ENCODE measurements at places on chromosomes 1 and 21.
A peak's percentile ranks its signal among the peaks of the same experiment; 100 is the strongest.

GRCh38 chr1:210144736-210145135 is 87.9 kb upstream of the SERTAD4 start:
- DNase-seq, result no peak

GRCh38 chr1:80909172-80909784 is 891.5 kb upstream of the ADGRL2 start:
- no peak for DNase-seq

DNA sequence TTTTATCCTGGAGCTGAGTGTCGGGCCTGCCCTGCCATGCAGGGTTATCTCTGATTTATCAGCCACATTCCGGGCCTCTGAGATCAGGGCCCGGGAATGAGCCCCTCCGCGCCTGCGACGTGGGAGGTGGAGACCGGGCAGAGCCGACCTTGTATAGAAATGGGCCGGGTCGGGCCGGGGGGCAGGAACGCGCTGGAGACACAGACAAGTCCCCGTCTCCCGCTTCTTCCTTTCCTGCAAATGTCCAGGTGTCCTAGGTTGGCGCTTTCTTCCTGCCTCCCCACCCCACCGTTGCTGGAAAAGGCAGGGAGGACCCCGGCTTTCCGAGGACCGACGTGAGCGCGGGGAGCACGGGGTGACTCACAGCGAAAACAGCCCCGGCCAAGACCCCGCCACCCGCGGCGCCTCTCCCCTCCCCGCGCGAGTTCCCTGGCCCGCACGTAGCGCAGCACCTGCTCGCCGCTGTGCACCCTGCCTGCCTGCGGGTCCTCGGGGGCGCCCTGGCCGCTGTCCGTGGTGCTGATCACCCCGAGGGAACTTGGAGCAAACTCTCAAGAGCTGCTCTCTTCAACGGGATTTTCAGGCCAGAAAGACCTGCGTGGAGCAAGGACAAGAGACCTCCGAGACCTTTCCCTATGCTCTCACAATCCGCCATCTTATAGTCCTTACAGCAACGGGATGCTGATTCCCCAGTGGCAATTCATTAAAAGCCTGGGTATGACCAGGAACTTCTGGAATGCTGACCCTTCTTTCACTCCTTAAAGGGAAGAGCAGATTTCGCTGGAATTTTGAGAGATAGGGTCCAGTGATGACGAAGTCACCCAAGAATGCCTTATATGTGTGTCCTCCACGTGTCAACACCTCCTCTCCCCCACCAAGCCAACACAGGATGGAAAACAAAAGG is 475 bp upstream of the NPPB start:
- DNase-seq, result peak; percentile 46

DNA sequence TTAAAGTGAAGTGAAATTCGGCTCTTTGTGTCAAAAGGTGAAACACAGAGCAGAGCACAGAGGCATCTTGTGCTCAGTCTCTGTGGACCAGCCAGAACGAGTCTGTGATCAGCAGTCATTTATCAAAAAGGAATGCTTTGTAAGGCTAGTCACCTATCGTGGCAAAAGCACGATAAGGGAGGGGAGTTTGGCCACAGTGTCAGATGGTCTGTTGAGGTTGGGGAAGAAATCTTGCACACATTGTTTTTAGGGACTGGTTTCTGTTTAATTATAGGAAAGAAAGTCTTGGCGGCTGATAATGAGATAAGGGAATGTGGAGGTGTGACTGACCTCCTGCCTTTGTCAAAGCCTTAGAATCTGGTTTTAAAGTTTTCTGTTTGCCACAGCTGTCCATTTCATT is 58.2 kb upstream of the KIAA1614 start:
- no peak for DNase-seq

DNA sequence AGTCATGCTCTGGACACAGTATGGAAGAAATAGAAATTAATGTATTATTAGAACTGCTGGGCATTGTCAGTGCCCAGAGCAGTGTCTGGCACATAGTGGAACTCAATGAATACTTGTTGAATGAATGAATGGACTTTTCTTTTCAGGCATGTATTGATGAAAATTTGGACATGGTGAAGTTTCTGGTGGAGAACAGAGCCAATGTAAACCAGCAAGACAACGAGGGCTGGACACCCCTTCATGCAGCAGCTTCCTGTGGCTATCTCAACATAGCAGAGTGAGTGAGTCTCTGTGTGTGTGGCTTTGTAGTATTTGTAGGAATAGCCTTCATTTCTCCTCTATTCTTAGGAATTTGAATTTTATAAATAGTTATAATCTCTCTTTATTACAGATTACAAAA is 68.1 kb downstream of the PPP1R12B start:
- no peak for DNase-seq

- DNase-seq, result no peak
Observed at GRCh38 chr1:17865912-17866739, 111.0 kb downstream of the ACTL8 start.

DNA sequence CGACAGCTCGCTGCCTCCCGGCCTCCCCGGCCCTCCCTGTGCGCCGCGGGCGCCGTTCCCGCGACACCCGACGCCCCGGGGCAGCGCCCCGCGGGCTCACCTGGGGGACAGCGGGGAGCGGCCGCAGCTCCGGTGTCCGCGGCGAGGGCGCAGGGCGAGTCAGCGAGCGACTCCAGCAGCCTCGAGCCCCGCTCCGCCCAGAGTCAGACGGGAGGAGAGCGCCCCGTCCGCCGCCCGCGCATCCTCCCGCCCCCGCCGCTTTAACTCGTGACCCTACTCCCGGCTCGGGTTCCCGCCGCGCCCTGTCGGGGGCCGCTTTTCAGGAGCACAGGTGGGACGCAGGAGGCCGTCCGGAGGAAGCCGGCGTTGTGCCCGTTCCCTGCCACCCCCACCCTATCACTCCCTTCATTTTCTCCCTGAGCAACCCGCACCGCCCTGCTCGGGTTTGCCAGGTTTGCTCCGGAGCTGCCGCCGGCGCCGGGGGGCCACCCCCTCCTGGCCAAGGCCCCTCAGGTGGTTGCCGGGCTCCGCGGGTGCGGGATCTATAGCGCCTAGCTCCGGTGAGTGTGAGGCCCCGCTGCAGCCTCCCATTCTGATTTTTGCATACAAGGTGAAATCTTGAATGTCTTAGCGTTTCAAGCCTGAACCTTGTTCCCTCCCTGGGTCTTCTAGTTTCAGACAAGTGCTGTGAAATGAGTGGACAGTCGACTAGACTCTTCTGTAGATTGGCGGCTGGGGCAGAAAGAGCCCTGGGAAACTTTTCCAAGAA is at the start of gene MCOLN3:
Gene MCOLN3 (minus strand): TSS at position 205 of the 769 bp plus-strand sequence. CDS start 3,140 bp downstream, outside the sequence.
- DNase-seq, result peak; percentile 15

DNA sequence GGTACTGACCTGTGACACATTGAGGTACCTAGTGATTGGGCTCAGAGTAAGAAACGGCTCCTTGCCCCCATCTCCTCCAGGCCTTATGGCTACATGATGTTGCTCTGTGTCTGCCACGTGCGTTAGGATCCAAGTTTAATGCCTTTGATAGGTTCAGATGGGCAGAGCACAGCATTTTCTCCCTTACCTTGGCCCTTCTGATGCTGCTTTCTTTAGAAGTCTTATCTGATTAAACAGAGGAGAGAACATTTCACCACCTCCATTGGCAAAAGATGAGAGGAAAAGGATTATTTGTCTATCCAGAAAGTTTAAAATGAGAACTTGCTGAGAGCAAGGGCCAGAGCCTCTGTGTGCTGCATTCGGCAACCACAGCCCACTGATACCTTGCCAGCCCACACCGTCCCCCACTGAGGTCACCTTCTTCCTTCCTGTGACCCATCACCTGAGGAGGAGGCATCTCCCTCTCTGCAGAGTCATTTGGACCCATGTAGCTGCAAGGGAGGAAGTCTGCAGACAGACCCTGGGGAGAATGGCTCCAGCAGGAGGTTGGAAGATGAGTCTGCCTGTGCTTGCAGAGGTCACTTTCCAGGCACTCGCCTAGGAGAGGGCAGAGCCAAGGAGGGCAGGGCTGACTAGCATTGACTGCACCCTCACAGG is 16.7 kb downstream of the SHISA4 start:
- no peak for DNase-seq

- no peak for DNase-seq
Observed at GRCh38 chr1:114196992-114197907, 43.6 kb upstream of the SYT6 start.

GRCh38 chr1:43108080-43108479 is 64.0 kb downstream of the EBNA1BP2 start:
- no peak for DNase-seq

DNA sequence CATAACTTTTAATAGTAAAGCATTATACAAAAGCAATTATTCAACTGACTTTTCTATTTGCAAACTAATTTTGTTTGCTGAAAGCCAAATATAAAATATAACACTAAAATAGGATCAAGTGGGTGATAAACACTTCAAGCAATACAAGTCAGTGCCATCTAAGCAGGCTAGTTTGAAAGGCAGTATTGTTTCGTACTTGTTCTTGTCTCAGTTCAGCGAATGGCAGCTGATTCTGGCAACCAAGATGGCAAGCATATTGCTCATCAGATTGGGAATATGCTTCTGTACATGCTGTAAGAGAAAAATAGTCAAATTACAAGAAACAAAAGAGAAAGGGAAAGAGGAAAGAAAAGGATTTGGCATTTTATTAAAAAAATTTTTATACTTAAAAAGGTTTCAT is 7.5 kb downstream of the TMEM59 start:
- DNase-seq, result no peak

GRCh38 chr1:225426395-225427234 is 1.2 kb downstream of the LBR start:
- peak; percentile 31 for DNase-seq

- no peak for DNase-seq
Observed at GRCh38 chr1:218933513-218933912, 240.2 kb upstream of the LYPLAL1 start.

- DNase-seq, result no peak
Observed at GRCh38 chr1:218765753-218766152, 407.9 kb upstream of the LYPLAL1 start.

- DNase-seq, result no peak
Observed at GRCh38 chr1:181551249-181551648, 67.9 kb downstream of the CACNA1E start.

DNA sequence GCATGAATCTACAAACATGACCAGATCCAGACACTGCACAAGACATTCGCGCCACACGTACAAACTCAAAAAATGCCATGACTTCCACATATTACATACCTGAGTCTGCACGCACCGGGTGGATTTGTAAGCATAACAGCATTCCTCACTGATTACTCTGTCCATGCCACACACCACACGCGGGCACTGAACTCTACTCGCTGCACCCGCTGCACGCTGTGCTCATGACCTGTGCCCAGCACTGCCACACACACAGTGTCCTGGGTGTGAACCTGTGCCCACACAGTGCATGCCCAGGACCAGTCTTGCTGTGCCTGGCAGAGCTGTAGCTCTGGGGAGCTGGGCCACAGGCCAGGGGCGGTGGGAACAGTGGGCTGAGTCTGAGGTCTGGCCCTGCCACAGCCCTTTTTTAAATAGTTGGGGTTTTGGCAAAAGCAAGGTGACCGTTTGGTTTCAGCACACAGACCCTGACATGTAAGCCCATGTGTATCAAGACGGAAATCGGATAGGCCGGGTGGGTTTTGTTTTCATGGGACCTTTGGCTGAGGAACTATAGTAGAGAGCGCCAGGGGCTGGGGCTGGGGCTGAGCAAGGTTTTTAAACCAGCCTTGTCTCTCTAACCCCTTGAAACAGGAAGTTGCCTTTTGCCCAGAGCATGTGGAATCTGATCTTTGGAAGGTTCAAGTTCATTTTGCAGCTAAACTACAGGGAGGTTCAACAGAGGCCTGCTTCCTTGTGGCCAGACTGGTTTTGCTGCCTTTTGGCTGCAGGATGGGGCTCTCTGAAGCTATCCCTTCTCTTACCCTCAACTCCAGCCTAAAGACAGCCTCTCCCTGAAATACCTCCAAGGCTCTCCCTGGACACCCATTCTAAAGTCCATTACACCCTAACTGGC is 12.3 kb upstream of the GOLT1A start:
- no peak for DNase-seq

DNA sequence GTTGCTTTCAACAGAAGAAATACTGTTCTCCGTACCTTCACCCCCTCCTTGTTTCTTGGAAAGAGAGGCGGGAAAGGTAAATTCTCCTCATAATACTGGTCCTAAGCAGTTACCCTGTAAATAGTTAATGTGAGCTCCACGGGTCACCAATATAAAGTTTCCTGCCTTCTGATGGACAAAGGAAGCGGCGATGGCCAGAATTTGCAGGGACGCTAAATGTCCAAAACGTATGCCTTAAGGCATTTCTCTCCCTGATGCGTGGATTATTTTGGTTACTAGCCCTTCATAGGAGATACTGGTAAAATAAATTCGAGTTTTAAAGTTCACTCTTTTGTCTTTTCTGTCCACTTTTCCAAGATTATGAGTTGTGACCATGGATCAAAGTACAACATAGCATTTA is 898 bp upstream of the PTGS2 start:
- no peak for DNase-seq

All from CD4-positive, alpha-beta T cell treated with Interleukin-15 for 4 hours (primary cell).